Psoas muscle (tissue), 8 donors: ENCODE measurements at places on chromosomes 11 and 22. TPM values are rescaled to one million over a fixed set of nuclear protein-coding genes. Genes with fewer than 3 reads are reported as not detected.

Gene SLC6A5
- not detected for total RNA-seq

Gene ZFTA
- 4.4 TPM for total RNA-seq

Gene CSNK2A3
- total RNA-seq = 2.0 TPM

Gene CYB5R2
- total RNA-seq = 1.3 TPM

Gene ACR
- total RNA-seq = not detected

Gene OR56B1
- not detected for total RNA-seq

Gene SAA4
- total RNA-seq = not detected

Gene NFAM1
- 0.55 TPM for total RNA-seq

Gene RTN4RL2
- 0.80 TPM for total RNA-seq

Gene GGTLC3
- not detected for total RNA-seq

Gene OR5L2
- total RNA-seq = not detected

Gene FXYD6
- total RNA-seq = 11.5 TPM

Gene GGT5
- 7.7 TPM for total RNA-seq

Gene IGLL5
- total RNA-seq = not detected

Gene MUC6
- total RNA-seq = not detected

Gene TMPRSS4
- 0.47 TPM for total RNA-seq

Gene TIRAP
- 6.0 TPM for total RNA-seq

Gene MAJIN
- total RNA-seq = not detected

Gene LRRC74B
- 0.22 TPM for total RNA-seq

Gene LMNTD2
- total RNA-seq = 0.27 TPM

Gene OVOL1
- not detected for total RNA-seq

Gene RAB38
- total RNA-seq = not detected

Gene WEE1
- 58.6 TPM for total RNA-seq

Gene ANO1
- 11.3 TPM for total RNA-seq

Gene GGTLC2
- total RNA-seq = not detected

Gene POTEH
- total RNA-seq = not detected

Gene MMP13
- total RNA-seq = not detected

Gene TIMP3
- 114 TPM for total RNA-seq

Gene UCP3
- 53.8 TPM for total RNA-seq
